Neural progenitor cell (in vitro differentiated cells): ENCODE measurements at places on chromosomes 3 and 15.

DNA sequence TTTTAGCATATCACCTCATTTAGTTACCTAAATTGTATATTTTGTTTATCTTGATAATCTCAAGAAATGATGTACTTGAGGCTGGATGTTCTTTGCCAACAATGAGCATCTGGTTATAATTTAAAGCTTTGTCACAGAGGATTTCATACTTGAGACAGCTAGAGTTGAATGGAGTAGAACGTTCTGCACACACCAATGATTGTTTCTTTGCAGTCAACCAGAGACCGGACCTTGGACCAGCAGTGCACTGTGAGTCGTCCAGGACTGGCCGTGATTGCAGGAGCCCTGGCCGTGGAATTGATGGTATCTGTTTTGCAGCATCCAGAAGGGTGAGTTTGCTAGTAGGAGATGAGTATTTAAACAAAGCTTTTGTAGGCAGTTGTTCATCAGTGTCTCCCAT, 90.4 kb downstream of the ATG7 start:
- DNase-seq, result no peak

GRCh38 chr3:59886790-59887189, 837.0 kb upstream of the CFAP20DC start:
- DNase-seq, result no peak

GRCh38 chr3:68049776-68050175, 395.4 kb upstream of the SUCLG2 start:
- DNase-seq, result no peak

GRCh38 chr3:88137836-88138235, 11.9 kb upstream of the C3orf38 start:
- no peak for DNase-seq

GRCh38 chr3:43266451-43266850, 19.9 kb upstream of the SNRK start:
- DNase-seq, result no peak

GRCh38 chr3:72352176-72352575, 496.1 kb downstream of the SHQ1 start:
- DNase-seq, result no peak

DNA sequence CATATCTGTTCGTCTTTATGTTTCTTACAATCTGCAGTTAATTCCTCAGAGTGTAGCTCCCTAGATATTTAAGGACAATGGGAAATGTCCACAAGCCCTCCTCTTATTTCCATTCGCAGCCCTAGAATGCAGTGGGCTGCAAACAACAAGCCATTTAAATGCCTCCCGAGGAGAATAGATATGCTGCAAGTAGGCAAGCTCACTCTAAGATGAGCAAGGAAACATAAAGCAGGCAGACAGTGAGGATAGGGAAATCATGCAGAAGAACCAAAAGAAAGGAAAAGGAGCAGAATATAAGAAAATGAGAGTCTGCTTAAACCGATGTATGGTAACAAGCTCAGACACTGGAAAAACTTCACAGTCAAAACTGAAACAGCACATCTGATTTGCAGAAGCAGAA, 561.9 kb downstream of the GBE1 start:
- peak; percentile 28 for DNase-seq

GRCh38 chr3:153856932-153857331, 264.3 kb upstream of the ARHGEF26 start:
- no peak for DNase-seq

GRCh38 chr3:158471639-158472294, 99.2 kb upstream of the MLF1 start:
- no peak for DNase-seq

- DNase-seq, result no peak
Measured at GRCh38 chr3:26365706-26366105, 256.9 kb upstream of the LRRC3B start.

- DNase-seq, result no peak
Measured at GRCh38 chr15:99385865-99386264, 134.6 kb downstream of the LRRC28 start.

DNA sequence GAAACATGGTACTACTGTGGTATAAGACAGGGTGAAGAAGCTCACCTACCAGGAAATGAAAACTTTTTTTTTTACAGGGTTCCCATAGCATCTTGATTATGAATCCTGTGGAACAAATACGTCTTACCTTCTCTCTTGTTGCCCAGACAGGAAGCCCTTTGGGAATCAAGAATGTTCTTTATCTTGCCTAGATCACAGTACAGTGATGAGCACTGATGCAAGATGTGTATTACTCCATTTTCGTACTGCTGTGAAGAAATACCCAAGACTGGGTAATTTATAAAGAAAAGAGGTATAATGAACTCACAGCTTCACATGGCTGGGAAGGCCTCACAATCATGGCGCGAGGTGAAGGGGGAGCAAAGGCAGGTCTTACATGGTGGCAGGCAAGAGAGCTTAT, 281.3 kb downstream of the UBE2E2 start:
- no peak for DNase-seq

DNA sequence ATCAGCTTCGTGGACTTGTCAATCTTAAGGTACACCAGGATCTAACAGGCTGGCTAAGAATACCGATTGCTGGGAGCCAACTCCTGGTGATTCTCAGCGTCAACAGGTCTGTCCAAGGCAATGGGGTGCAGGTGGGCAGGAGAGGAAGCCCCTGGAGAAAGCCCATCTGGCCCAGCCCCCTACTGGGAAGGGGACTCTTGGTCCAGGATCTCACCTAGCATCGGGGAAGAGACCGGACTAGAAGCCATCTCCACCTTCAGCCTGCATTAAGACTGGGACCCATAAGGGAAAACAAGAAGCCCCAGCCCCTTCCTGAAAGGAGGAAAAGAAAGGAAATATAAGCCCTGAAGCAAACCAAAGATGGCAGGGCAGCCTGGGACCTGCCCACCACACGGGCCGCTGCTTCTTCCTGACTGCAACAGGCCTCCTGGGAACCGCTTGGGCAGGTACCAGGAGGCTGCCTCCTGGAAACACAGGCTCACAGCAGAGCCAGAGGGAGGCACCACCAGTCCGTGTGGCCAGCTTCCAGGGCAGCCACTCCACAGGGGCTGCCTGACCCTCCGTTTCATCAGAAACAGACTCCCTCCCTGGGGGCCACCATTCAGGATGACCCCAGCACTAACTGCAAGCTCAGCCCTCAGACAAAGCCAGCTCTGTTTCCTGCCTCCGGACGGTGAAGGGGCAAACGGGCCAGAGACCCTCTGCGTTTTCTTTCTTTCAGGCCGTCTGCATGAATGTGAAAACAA, 100.2 kb downstream of the LRIG1 start:
- peak; percentile 44 for DNase-seq

DNA sequence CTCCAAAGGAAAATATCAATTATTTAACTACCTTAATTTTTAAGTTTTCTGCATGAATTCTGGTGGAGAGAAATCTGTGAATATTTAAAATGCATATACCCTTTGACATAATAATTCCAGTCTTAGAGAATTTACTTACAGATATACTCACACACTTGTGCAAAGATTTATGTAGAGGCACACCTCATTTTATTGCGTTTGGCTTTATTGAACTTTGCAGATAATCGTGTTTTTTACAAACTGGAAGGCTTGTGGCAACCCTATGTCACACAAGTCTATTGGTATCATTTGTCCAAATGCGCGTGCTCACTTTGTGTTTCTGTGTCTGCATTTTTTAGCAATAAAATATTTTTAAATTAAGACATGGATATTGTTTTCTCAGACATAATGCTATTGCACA, 81.5 kb downstream of the SENP2 start:
- DNase-seq, result no peak

DNA sequence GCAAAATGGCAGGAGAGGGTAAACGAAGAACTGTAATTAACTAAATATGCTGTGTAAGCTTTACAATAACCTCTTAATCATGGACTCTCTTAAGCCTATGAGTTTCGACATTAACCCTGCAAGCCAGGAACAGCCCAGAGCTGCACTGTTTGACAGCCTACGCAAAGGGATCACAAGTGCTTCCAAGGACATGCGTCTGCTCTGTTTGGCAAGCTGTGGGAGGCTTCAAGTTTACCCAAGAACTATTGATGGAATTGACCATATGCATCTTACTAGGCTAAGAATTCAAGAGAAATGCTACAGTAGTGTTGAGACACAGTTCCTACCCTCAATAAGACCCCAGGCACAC, 66.0 kb downstream of the PDZRN3 start:
- DNase-seq, result no peak

GRCh38 chr15:101266034-101266433, 11.3 kb downstream of the SELENOS start:
- no peak for DNase-seq

GRCh38 chr3:136952292-136952691, 5.5 kb upstream of the IL20RB start:
- DNase-seq, result no peak

DNA sequence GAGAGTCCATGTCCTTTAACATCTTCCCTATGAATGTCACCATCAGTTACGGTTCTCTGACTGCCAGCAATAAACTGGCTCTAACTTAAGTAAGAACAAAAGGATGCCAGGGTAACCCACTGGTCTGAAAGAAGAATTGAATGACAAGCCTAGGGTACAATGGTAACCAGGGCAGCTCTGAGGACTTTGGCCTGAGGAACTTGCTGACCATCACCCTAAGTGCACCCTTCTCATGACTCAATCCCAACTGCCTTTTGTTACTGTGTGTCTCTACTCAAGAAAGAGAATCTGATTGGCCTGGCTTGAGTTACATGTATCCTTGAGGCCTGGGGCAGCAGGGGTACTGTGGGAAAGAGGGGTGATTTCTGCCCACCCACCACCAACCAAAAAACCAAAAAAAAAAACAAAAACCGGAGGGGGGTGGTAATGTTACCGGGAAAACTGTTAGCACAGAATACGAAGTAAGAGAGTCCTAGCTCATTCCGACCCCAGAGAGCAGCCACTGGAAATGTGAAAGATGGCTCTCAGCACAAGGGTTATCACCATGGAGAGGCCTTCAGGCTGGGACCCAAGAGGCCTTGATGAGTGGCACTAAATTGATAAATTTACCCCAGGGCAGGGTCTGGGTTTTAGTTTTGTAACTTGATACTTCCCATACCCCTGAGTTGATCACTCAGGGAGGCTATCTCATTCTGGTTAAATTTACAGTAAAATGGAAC, 9.3 kb upstream of the SLC28A1 start:
- no peak for DNase-seq

DNA sequence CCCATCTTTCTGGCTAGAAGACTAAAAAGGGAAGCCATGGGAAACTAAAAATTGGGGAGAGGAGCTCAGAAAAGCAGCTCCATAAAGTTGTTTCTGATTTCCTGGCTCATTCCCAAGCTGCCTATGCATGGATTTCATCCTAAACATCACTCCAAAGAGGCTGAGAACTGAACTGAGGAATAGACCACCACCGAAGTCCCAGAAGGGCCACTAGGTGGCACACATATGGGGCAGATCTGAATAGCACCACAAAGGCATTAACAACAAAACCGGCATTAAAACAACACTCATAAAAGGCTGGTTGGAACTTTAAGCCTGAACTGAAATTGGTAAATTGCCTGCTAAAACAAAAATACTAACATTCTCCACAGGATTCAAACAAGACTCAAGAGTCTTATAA, 106.3 kb downstream of the PLD1 start:
- peak; percentile 53 for DNase-seq

DNA sequence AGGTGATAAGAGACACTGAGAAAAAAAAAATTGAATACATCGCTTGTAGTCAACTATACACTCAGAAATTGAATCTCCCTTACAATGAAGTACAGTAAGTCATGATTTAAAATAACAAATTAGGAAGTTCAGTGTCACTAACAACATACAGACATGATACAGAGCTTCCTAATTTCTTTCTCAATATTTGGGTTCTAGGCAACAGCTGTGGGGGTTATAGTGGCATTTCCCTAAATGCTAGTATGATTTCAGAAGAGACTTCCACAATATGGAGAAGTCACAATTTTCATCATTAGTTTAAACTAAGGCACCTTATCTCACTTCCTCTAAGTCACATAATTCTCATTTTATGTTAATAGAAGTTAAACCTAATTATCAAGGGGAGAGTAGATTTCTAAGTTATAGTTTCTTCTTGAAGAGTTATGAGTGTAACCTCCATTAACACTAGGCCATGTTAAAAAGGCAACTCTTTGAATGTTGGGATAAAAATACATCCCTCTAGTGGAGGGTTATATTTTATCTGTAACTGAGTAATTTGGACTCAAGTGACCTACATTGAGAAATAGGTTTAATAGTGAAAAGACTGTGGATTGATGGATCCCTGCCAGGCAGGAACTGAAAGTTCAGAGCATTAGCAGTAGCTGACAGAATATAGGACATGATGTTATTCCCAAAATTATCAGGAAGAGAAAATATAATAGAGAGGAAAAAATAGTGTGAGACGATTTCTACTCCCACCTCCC, 286.0 kb upstream of the SUCLG2 start:
- no peak for DNase-seq

DNA sequence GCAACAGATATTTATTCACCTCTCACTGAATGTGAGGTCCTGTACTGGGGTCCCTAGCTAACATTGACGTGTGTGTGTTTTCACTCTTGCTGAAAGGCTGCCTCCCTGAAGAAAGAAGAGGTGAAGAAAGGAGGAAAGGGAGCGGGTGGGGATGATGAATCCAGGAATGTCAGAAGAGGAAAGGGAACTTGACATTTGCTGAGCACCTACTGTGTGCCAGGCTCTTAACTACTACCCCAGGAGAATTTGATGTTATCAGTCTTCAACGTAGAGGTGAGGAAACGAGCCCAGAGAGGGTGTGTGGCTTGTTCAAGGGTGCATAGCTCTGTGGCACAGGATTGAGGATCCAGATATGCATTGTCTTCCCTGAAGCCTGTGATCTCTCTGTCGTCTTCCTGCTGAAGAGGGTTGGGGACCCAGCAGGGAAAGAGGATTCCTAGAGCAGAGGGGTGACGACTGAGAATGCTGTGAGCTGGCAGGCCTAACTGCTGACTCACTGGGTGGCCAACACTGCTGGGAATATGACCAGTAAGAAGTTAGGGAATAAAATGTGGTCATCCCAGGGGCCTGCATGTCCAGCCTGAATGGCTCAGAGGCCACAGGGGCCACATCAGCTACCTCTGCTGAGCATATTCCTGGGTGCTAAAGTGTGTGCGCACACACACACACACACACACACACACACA, 6.6 kb upstream of the ATP2B2 start:
- DNase-seq, result no peak

DNA sequence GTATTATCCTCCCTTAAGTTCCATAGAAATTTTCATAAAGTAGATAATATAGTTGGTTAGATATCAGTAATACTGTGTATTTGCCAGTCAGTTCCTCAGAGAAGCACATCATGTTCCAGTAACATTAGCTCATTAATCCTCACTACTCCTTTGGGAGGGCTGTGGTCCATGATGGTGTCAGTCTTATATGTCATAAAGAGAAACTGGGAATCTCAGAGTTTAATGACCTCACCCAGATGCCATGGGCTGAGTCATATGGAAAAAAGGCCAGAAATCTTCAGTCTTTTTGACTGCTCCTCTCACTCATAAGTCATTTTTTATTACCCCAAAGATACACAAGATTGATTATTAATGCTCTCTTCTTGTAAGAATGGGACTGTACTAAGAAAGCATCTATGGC, 188.6 kb downstream of the CHL1 start:
- no peak for DNase-seq

DNA sequence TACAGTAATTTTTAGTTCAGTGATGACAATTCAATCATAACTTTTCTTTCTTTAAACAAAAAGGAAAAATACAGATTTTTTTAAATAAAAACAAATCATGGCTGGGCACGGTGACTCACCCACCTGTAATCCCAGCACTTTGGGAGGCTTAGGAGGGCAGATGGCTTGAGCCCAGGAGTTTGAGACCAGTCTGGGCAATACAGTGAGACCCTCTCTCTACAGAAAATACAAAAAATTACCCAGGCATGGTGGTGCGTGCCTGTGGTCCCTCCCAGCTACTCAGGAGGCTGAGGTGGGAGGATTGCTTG, 25.6 kb upstream of the ATG7 start:
- no peak for DNase-seq

- DNase-seq, result no peak
Measured at GRCh38 chr15:80399508-80399907, 4.7 kb upstream of the ARNT2 start.
